Heart left ventricle (tissue), 16 donors: ENCODE measurements at places on chromosomes 5 and 9.

GRCh38 chr9:133323991-133324703 is 11.8 kb downstream of the SURF6 start:
- no peak for DNase-seq

GRCh38 chr5:68542207-68542606 is 326.7 kb downstream of the PIK3R1 start:
- no peak for DNase-seq

DNA sequence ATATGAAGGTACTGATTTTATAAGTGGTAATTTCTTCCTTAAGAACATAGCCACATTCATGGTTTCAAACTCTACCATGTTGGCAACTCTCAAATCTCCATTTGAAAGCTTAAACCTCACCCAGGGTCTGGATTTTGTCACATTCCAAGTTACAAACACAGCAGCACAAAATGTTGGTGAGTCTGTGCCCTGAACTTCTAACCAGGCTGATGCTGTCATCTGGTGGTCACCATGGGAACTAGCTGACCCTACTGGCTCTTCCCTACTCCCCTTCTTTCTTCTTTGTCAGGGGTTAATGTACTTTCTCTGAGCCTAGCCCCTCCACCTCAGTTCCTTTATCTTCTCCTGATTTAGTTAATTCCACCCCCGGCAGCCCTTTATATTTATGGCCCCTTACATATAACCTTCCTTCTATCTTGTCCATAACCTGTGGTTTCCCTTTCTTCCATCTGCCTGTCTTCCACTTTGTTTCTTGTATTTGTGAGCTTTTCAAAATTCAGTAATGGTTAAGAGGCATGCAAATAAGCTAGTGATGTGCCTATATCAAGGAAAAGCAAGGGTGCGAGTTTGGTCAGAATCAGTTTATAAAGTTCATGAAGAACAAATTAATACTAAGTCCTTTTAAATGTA is 35.9 kb downstream of the TGFBR1 start:
- peak; percentile 49 for DNase-seq

DNA sequence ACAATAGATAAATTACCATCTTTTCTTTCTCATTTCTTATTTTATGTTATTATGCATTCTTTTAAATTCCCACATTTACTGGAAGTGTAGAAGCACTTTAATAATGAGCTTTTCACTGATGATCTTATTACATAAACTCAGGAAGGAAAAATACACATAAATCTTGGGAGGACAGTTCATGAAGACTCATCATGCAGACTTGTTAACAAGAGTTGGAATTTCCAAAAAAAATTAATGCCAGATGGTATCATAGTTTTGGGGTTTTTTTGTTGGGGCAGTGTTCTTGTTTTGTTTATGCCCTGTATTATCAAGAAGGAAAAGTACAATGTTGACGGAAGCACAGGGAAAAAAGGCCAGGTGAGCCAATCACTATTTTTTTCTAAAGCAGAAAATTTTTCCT is 35.1 kb downstream of the CEMIP2 start:
- no peak for DNase-seq

DNA sequence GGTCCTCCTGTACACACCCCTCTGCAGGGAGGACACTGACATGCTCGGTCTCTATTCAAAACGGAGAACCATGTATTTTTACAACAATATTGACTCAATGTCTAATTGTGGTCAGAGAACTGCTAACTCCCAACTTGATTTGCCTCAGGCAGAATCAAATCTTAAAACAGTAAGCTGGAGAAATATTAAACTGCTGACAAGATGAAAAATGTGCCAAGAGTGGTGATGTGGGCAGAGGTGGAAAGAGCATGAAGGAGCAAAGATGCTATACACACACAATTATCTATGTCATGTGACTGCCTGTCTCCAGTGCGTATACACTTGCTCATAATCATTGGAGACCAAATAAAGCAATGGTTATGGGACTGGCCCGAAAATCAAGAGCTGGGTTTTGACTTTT is 556.1 kb upstream of the ZNF608 start:
- DNase-seq: no peak

DNA sequence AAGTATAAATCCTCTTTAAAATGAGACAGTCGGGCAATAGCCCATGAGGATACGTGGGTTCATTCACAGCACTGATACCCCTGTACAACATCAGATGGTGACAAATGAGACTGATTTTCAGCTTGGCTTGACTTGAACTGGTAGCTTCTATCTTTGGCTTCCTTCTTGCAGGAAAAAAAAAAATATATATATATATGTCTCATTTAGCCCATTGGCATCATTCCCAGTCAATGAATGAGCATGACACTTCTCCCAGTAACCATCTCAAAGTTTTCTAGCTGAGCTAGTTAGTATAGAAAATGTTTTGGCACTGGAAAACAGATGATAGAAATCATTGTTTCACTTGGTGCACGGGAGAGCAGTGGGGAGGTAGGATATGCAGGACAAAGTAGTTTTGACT is 222.5 kb upstream of the TAS2R1 start:
- no peak for DNase-seq

- no peak for DNase-seq
Measured at GRCh38 chr5:73433982-73434342, 14.6 kb downstream of the FOXD1 start.

GRCh38 chr5:14597080-14597479 is 15.5 kb downstream of the OTULINL start:
- DNase-seq: no peak

DNA sequence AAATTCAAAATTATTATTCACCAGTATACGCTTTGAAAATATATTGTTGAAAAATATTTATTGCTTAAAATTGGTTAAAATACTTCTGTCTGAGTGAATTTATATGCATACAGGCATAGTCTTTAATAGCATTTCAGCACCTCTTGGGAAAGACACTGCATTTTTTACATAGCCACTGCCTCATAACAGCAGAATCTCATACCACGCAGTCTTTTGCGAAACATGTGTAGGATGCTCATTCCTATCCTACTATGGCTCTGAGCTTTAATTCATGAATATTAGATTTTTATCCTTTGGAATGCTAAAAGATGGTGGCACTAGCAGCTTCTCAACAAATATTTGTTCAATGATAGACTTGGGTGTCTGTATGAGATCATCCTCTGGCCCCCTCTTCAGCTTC is 94.0 kb upstream of the SH3GL2 start:
- no peak for DNase-seq

GRCh38 chr5:68562308-68562707 is 346.8 kb downstream of the PIK3R1 start:
- peak; percentile 38 for DNase-seq

DNA sequence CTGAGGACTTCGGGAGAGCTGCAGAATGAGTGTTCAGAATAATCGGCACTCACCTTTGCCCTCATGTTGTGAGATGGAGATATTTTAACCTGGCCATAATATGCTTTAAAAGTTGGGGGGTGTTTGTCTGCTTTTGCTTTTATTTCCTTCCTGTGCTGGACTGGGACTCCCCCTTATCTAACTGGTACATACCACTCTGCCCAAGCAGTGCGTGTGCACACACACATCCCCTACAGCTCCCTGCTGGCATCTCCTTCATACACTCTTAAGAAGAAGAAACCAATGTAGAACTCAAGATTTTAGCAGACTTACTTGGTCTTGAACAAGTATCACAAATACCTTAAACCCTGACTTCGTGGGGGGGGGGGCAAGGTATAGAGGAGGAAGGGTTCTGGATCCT is 146.2 kb upstream of the DMRT1 start:
- no peak for DNase-seq

GRCh38 chr9:126902210-126902609 is 12.4 kb upstream of the RALGPS1 start:
- DNase-seq: no peak

GRCh38 chr5:135441919-135442318 is 5.2 kb downstream of the DCANP1 start:
- DNase-seq: no peak

DNA sequence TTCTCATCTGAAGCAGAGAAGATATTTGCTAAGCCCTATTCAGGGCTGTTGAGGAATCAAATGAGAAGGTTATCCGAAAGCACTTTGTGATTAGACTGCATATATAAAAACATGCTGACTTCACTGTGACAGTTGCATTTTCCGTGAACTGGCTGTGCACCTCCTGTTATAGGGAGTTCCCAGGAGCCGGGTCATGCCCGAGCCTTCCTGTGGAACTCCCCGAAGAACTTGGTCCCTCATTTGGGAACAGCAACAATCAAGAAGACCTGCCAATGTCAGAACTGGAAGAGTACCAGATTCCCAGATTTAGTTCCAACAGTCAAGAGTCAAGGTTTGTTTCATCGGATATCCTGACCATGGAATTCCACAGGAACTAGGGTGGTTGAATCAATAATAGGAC is 130.4 kb upstream of the RAI14 start:
- peak; percentile 26 for DNase-seq

DNA sequence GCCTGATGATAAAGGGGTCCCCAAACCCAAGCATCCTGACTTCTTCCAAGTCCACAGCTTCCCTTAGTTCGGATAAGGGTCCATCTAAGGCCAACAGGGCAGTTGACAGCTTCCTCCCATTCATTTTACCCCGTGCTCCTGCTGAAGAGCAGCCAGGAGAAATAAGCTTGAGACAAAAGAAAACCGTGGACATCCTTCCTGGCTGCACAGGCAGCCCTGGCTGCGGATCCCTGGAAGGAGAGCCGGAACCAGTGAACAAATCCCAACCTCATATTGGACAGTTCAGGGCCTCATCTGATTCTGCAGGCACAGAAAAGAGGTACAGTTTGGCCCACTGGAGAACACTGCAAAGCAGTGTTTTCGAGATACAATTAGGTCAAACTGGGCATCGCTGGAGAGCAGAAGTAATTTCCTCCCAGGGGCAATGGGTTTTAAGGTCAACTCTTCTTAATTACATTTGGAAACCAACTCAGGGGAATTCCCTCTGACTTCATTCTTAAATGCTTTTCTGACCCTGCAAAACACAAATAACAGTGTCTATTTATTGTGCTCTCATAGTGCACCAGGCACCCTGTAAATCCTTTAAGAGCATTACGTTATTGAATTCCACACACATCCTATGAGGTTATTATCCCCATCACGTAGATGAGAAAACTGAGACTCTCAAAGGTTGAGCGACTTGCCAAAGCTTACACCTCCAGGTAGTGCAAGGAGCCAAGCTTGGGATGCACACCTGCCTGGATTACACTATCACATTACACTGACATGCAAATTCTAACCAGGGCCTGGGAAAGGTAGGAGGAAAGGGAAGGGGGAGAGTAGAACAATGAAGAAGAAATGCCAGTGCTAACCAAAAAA is 21.2 kb downstream of the ADAM19 start:
- DNase-seq: no peak

GRCh38 chr5:145598184-145598583 is 237.0 kb downstream of the PRELID2 start:
- DNase-seq: no peak

- DNase-seq: no peak
Measured at GRCh38 chr5:175471628-175472027, 6.7 kb upstream of the SFXN1 start.

- no peak for DNase-seq
Measured at GRCh38 chr5:159804121-159804520, 112.2 kb upstream of the ADRA1B start.
